ENCODE measurements at places on chromosomes 13 and 19.

DNA sequence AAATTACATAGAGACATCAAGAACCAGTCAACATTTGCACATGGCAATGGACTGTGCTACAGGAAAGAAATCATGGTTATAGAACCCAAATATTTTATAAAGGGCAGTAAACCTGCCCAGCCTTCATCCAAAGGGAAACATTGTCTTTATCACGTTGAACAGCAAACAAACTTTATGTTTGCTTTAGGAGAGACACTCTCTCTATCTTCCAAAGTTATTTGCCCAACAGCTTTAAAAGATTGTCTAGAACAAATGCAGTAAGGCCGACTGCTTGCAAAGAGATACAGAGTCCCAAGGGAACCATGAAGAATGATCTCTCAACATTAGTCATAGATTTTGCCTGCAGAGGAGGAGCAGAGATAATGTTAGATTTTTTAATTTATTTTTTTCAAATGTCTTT is 1323.5 kb upstream of the SLC10A2 start:
- no peak for DNase-seq

- DNase-seq = no peak
Observed at GRCh38 chr13:48568370-48569103, 35.7 kb upstream of the RCBTB2 start.

DNA sequence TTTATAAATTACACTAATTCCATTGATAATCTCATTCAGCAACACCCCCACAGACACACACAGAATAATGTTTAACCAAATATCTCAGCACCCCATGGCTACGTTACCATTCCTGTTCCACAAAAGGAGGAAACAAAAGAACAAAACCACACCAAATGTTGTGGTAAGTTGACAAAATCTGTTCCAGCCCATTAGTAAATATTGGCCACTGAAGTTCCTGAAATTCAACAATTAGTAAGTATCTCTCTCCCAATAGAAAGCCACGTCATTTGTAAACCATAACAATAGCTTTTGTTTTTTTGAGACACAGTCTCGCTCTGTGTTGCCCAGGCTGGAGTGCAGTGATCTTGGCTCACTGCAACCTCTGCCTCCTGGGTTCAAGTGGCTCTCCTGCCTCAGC is 2.3 kb upstream of the FCAR start:
- no peak for DNase-seq

- DNase-seq = no peak
Observed at GRCh38 chr13:23915308-23915707, 18.0 kb upstream of the C1QTNF9B start.

- DNase-seq = no peak
Observed at GRCh38 chr19:53874606-53874990, 6.9 kb downstream of the MYADM start.

DNA sequence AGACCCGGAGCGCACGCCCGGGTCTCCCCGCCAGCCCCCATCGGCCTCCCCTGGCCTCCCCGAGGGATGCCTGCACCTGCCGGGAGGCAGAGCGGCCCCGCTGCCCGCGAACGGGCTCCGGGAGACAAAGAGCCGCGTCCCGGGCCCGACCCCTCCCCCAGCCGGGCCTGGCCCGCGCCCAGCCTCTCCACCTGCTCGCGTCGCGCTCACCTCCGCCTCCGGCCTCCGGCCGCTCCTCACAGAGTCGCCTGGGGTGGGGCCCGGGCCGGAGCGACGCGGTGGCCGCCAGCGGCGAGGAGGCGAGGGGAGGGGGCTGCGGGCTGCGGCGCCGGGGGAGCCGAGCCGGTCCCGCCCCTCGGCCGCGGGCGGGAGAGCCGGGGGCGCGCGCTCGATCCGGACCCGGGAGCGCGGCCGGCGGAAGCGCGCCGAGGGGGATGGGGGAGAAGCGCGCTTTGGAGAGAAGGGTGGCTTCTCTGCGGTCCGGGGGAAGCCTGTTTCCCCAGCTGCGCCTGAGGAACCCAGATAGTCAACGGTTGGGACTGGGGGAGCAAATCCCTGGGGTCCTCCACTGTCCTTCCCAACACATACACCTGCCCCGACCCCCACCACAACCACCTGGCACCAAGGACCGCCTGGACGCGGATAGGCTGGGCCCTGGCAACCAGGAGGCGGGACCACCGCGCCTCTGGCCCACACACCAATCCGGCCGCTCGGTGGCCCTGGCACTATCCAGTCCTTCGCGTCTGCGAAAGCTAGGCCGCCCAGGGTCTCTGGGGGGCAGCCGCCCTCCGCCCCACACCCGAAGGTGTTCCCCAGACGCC is at the start of gene PRR36:
Gene PRR36, minus strand, starts transcription at position 315 of the 821 bp plus-strand sequence. CDS start 701 bp downstream, outside the sequence.
- no peak for DNase-seq

- no peak for DNase-seq
Observed at GRCh38 chr19:47094557-47095475, 18.8 kb downstream of the ZC3H4 start.

DNA sequence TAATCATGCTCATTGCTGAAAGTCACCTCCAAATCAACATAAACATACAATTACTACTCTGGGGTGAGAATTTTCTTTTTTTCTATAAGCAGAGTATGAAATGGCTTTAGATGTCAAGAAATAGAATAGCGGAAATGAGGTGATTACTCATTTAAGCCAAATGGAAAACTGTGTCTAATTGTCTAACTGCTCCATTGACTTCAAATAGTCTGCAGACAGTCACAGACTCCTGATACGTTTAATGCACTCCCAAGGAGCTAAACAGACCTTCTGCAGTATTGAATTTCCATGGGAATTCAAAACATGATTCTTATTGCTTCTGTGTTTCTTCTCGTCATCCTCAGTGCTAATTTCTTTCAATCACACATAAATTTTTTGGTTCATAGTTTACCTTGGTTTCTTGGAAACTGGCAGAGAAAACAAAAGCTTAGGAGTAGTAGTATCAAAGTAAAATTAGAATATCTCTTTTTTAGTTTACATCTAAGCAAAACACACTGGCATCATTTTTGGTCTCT is 865.2 kb upstream of the SLC10A2 start:
- no peak for DNase-seq

GRCh38 chr13:110135977-110136597 is 170.9 kb downstream of the COL4A1 start:
- no peak for DNase-seq

GRCh38 chr13:35722458-35723052 is 246.1 kb upstream of the MAB21L1 start:
- no peak for DNase-seq

- DNase-seq = no peak
Observed at GRCh38 chr13:102817907-102818306, 19.0 kb downstream of the BIVM start.

DNA sequence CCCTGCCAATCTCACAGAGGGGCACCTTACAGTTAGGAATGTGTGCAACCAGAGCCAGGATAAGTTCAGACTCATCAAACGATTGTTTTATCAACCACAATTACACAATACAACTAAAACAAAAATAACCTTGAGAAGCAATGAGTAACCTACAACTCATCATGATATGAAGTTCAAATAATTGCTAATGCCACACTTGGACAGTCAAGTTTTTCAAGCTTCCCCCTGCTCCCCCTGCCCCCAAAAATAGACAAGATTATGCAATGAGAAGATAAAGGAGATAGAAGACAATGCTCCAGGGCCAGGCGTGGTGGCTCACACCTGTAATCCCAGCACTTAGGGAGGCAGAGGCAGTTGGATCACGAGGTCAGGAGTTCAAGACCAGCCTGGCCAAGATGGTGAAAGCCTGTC is 13.6 kb upstream of the KPNA3 start:
- no peak for DNase-seq

- no peak for DNase-seq
Observed at GRCh38 chr19:51695088-51695487, 2.0 kb downstream of the SPACA6 start.

- no peak for DNase-seq
Observed at GRCh38 chr19:42280815-42281145, 11.7 kb downstream of the CIC start.

DNA sequence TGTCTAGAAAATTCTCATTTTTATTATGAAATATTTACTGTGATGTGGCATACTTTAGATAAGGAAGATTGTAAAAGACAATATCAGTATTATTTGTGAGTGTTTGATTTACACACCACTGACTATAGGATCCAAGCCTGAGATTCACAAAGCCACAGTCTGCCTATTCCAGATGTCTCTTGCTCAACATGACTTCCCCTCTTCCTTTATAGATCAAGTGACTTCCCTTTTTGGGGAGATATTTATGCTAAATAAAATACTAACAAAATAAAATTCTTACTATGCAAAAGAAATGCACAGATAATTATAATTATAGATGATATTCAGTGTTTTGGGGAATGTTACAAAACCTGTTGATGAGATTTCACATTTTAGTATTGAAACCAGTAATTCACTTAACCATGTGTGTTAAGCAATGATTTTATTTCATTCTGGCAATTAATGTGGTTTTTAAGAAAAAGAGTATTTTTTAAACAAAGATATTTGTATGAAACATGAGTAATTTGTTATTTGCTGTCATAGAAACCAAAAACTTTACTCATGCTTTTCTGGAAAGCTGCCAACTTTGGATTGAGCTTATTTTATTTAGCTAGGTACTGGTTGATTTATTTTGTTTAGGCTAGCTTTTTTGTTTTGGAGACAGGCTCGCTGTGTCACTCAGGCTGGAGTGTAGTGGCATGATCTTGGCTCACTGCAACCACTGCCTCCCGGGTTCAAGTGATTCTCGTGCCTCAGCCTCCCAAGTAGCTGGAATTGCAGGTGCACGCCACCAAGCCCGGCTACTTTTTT is 13.7 kb upstream of the GPR183 start:
- no peak for DNase-seq

GRCh38 chr19:49271080-49271753 is 53.8 kb downstream of the SLC6A16 start:
- no peak for DNase-seq

DNA sequence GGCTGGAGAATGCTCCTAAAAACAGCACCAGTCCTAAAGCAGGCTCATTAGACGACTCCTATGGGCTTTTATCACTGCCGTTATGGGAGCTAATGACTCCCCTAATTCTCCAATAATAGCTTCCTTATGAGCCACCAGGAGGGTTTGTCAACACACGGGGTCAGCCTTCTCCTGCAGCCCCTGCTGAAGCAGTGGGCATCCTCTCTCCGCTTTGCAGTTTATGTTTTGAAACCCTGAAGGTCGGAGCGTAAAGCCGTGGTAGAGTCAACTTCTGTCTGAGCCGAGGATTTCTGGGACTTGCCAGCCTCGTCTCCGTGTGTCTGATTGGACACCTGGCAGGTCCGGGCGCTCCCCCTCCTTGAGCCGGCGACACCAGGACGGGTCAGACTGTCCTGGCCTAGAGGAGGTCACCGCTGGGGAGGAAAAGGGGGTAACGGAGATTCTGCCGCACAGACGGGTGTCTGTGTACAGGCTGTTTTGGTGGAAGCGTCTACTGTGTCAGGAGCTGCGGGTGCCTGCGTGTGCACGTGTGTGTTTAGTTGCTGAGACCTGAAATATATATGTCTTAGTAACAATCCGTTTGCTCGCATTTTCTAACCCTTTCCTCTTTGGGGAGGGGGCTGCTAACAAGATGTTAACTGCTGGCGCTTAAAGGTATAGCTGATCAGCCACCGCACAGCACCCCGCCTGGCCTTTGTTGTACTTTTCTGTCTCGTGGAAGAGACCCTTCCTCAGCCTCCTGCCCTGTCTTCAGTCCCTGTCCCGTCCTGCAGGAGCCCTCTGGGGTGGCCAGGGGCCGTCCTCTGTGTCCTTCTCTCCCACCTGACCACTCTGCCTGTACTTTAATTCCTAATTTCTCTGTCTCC is 1.9 kb downstream of the KDM4B start:
- no peak for DNase-seq

DNA sequence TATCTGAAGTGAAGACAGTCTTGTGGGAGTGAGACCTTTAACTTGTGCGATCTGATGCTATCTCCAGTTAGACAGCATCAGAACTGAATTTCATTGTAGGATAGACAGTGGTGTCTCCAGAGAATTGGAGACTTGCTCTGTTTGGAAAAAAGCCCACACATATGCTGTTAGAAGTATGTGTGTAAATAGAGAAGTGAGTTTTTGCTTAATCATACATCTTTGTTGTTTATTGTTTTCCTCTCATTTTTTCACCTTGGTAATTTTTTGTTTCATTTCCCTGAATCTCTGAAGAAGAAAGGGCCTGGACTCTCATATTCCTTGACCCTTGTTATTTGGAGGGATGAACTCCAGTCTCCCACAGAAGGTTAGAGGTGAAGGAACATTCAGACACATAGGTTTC is 21.8 kb downstream of the FPR3 start:
- DNase-seq = no peak

DNA sequence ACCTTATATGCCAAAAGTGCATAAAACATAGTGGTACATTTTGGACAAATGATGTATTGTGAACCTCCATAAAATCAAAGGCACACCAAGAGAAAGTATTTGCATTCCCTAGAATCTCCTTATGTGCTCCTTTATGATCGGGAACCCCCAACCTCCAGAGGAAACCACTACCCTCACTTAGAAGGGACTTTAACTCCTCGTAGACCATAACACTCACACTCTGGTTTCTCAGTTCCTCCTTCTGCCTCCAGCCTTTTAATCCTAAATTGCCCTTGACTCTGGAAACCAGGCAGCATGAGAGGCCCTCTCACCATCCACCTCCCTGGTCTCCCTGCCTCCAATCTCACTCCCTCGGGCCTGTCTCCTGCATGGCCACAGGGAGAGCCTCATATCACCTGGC is 9.8 kb upstream of the KCNN4 start:
- DNase-seq = no peak

DNA sequence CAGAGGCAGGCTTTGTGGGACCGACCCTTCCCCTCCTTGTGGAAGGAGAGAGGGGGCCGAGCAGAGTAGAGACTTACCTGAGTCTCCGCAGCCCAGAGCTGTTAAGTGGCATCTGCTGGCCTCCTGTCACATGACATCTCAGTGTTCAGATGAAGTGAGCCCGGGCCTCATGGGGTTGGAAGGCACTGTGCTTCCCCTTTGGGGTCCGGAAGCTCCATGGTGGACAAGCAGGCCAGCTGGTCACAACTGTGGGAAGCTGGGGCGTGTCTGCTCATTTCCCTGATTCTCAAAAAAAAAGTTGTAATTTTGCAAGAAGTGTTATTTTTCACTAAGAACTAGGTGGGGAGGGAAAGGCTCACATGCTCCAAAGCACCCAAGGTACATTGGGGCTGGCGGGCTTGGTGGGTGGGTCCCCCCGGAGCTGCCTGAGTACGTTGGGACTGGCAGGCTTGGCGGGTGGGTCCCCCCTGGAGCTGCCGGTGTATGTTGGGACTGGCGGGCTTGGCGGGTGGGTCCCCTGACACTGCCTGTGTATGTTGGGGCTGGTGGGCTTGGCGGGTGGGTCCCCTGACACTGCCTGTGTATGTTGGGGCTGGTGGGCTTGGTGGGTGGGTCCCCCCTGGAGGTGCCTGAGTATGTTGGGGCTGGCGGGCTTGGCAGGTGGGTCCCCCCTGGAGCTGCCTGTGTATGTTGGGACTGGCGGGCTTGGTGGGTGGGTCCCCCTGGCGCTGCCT is 18.2 kb upstream of the DCUN1D2 start:
- DNase-seq = no peak

- no peak for DNase-seq
Observed at GRCh38 chr19:2014731-2015607, 545 bp downstream of the BTBD2 start.

Data from thoracic aorta (tissue), 2 donors.